ENCODE measurements at places on chromosomes 7 and 10. TPM values are rescaled to one million over a fixed set of nuclear protein-coding genes. Genes with fewer than 3 reads are reported as not detected.

Gene TCERG1L
- polyA plus RNA-seq, result not detected

Gene BAG3
- 6.8 TPM for polyA plus RNA-seq

Gene SCART1
- 0.03 TPM for polyA plus RNA-seq

Gene TNRC18
- 0.17 TPM for polyA plus RNA-seq
